ENCODE measurements at places on chromosomes 1 and 21. TPM values are rescaled to one million over a fixed set of nuclear protein-coding genes. Genes with fewer than 3 reads are reported as not detected.

HMCN1 gene
- 87.9 TPM for total RNA-seq

GRCh38 chr1:192477630-192478029 is 97.9 kb upstream of the RGS1 start:
- no peak for DNase-seq

DNA sequence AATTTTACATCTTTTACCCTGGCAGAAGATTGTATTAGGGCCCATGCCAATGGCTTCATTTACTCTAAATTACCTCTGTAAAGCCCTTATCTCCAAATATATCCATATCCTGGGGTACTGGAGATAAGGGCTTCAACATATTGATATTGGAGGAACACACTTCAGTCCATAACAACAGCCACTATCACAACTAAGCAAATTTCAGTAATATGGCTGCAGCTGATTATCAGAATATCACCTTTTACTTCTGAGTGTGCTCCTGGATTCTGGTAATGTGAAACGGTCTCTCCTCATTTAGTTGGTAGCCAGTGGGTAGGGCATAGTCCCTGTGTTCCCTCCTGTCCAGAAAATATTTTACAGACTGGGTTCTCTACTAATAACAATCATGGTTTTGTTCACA is 53.3 kb downstream of the IVNS1ABP start:
- no peak for DNase-seq

DNA sequence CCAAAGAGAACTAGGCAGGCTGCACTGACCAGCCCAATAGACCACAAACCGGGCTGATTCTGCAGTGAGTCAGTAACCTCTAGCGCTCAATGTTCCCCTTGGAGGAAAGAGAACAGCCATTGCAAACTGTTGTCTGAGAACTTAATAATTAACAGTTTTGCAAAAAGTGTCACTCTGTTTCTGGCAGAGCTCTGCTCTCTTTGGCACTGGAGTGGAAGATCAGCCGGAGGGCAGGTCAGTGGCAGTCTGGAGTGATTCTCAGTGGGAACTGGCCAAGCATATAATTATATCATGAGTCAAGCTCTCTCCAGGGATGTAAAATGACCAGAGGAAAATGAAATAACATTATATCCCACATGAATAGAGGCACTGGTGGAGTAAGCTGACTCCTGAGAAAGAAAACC is 238.3 kb downstream of the HLX start:
- DNase-seq, result no peak

PADI4 gene
- total RNA-seq, result not detected

ASAP3 gene
- 32.8 TPM for total RNA-seq

SERTAD4 gene
- total RNA-seq, result 2.1 TPM

DNA sequence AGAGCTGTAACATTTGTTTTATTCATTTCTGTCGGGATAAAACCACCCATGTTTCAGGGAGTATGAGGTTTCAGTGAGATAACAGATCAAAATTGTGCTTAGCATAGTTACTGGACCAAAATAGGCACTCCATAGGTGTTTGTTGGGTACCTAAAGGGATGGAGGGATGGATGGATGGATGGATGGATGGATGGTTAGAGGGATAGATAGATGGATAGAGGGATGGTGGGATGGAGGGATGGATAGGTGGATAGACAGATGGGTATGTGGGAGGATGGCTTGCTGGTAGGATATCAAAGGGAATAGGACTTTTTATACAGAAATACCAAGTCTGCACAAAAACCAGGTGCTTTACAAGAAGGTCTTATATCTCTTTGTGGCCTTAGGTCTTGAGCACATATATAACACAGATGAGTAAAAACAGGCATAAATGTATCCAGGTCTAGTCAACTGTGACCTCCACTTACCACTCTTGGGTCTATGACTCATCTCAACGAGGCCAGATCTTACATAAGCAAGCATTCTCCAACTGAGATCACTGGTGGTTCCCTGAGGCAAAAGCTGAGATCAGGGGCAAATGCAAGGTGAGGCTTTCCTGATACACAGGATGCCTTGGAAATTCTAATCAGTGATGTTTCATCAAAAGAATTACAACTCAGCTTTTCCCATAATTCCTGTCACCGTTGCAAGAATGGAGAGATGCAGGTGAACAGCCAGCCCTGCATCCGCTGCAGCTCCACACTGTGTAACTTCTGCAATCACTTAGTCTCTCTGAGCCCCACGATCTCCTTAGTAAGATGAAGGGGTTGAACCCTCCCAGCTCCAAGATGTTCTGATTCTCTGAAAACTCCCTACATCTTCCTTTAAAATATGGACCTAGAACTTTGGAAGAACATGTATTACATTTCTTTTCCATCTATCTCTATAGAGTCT is 32.0 kb downstream of the PTAFR start:
- DNase-seq, result no peak

GRCh38 chr1:94228640-94229375 is 8.6 kb downstream of the ARHGAP29 start:
- no peak for DNase-seq

TRIM17 gene
- not detected for total RNA-seq

FCMR gene
- 2.5 TPM for total RNA-seq

GRCh38 chr1:150387200-150387599 is 23.3 kb downstream of the RPRD2 start:
- no peak for DNase-seq

DNA sequence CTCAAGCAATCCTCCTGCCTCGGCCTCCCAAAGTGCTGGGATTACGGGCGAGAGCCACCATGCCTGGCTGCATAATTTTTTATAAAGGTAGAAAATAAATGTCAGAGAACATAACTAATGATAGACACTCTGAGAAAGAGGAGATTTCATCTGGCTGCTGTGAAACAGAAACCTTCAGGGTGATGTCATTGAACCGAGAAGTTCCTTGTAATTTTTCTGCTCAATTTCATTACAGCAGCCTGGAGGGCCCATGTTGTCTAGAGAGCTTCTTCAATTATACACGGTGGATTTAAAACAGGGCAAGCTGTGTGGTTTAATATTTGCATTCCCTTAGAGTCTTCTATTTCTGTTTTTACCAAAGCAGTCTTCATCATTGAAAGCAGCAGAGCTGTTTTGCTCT is 64.3 kb upstream of the MORC3 start:
- DNase-seq, result no peak

- DNase-seq, result no peak
These were observed 31.4 kb upstream of the TMEM222 start for GRCh38 chr1:27290581-27290980.

SYDE2 gene
- 75.5 TPM for total RNA-seq

GRCh38 chr1:194133152-194133551 is 946.7 kb upstream of the B3GALT2 start:
- DNase-seq, result no peak

CHIT1 gene
- not detected for total RNA-seq

ATP1A4 gene
- not detected for total RNA-seq

DNA sequence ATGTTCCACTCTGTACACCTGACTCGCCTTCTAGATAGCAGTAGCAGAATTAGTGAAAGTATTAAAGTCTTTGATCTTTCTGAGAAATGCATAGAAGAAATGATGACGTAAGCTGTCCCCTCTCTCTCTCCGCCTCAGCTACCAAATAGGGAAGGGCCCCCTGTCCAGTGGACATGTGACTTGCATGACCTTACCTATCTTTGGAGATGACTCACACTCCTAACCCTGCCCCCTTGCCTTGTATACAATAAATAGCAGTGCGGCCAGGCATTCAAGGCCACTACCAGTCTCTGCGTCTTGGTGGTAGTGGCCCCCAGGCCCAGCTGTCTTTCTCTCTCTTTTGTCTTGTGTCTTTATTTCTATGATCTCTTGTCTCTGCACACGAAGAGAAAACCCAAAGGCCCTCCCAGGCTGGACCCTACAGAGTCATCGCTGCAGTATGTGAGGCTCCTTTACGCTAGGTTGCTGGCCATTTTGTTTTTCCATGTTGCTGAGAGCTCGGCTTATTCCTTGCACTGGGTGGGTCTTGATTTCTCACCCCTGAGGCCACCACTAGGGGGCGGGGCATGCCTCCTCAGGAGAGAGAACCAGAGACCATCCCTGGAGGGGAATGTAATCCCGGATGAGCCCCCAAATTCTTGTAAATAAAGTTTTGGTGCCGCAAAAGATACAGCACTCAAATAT is 16.0 kb upstream of the ZBTB8B start:
- DNase-seq, result no peak

- DNase-seq, result no peak
These were observed 205.7 kb upstream of the RRP15 start for GRCh38 chr1:218079347-218079746.

- DNase-seq, result peak; percentile 92
These were observed 18.3 kb upstream of the RNU1-4 start for GRCh38 chr1:16721871-16722641.

AMY2A gene
- not detected for total RNA-seq

- no peak for DNase-seq
These were observed 82.7 kb downstream of the NOS1AP start for GRCh38 chr1:162151900-162152829.

BTBD19 gene
- 6.6 TPM for total RNA-seq

DNA sequence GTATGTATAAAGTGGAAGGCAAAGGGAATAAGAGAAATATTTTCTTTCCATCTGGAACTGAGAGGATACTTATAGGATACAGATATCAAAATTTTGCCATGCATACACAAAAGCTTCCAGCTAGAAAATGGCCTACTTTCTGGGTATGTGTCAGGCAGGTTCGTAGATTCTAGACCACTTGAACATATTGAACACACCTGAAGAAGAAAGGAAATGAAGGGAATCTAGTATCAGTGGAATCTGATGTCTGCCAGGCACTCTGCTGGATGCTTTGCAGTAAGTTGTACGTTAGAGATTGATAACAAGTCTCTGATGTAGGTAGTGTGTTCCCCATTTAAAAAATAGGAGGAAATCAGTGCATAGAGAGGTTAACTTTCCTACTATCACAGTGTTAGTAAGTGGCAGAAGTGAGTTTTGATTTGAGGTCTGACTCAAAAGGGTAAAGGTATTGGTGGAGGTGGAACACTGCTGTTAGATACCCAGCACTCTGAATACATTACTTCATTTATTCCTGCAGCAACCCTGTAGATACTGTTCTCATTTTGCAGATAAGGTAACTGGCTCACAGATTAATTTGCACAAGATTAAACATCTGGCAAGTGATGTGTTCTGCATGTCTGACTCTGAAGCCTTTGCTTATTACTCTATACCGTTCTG is 3.0 kb downstream of the CAMSAP2 start:
- DNase-seq, result no peak

- no peak for DNase-seq
These were observed 10.9 kb upstream of the RWDD3 start for GRCh38 chr1:95223110-95223509.

GRCh38 chr1:160744852-160745520 is 5.9 kb downstream of the SLAMF7 start:
- no peak for DNase-seq

GRCh38 chr1:7558481-7558880 is 212.6 kb upstream of the VAMP3 start:
- DNase-seq, result no peak

SHE gene
- 12.5 TPM for total RNA-seq

DNA sequence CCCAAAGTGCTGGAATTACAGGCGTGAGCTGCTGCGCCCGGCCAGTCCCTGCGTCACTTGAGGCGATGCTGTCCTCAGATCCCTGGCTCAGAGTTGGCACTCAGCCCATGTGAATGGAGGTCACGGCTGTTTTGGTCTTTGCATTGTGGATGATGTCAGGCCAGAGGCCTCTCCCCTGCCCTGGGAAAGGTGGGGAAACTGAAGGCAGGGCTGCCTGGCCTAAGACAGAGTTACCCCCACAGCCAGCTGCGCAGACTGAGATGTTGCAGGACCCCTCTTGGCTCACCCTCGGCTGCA is 821 bp downstream of the MASP2 start:
- no peak for DNase-seq

DNA sequence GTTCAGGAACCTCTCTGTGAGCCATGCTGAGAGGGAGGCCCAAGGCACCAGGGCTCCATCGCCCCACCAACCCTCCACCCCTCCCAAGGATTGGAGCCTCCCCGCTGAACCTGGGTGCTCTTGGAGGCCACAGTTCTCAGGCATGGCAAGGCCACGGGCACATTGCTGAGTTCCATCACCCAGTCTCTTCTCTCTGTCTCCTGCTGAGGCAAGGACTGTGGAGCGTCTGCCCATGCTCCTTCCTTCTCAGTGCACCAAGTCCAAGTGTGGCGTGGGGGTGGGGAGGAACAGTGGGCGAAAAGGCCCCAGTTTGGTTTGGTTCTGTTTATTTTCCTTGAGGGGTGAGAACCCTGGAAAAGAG is 2.8 kb upstream of the KNCN start:
- DNase-seq, result no peak

TMEM82 gene
- total RNA-seq, result not detected

DNA sequence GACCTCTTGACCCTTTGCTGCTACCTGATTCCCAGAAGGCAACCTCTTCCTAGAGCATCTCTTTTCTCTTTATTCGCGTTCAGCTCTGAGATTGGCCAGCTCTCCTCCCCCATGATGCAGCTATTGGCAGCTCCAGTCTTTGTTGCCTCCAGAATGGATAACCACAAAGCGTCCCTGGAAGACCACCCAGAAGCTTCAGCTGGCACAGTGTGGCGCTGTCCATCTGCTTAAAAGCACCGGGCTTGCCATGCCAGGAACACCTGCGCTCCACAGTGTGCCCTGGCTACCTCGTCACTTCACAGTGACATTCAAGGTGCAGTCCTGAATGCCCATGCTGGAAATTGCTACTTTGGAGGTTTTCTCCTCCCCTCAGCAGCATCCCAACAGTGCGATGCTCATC is 353.9 kb downstream of the LMO4 start:
- no peak for DNase-seq

GRCh38 chr1:15007842-15008241 is 145.7 kb upstream of the TMEM51 start:
- no peak for DNase-seq

DNA sequence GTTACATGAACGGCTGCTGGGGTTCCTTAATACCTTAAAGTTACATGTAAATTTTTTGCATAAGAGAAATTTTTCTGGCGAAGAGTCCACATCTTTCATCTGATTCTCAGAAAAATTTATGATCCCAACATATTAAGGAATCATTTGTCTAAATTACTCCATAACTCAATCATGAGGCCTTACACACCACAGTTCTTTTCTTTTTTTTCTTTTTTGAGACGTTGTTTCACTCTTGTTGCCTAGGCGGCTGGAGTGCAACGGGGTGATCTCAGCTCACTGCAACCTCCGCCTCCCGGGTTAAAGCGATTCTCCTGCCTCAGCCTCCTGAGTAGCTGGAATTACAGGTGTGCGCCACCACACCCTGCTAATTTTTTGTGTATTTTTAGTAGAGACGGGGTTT is 2.1 kb upstream of the S100A11 start:
- no peak for DNase-seq

GRCh38 chr1:205998457-205999241 is 4.5 kb downstream of the RAB7B start:
- DNase-seq, result no peak

DNA sequence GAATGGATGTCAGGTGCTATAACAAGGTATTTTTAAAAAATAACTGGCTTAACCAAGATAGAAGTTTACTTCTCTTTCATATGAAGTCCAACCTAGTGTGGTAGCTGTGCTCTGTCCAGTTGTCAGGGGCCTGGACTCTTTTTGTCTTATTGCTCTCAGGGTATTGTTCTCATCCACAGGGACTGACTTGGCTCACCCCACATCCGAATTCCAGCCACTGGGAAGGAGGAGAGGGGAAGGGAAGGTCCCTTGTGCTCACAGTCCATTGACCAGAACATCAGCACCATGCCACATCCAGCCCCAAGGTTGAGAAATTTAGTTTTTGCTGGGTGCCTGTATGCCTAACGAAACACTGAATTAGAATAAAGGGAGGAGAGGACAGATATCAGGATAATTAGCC is 8.7 kb downstream of the EEIG2 start:
- DNase-seq, result no peak

GRCh38 chr1:67390041-67390887 is 39.9 kb downstream of the SERBP1 start:
- no peak for DNase-seq
